ENCODE measurements at places on chromosomes 12 and 14.

GRCh38 chr14:81211844-81212243, 8.9 kb downstream of the GTF2A1 start:
- no peak for DNase-seq

DNA sequence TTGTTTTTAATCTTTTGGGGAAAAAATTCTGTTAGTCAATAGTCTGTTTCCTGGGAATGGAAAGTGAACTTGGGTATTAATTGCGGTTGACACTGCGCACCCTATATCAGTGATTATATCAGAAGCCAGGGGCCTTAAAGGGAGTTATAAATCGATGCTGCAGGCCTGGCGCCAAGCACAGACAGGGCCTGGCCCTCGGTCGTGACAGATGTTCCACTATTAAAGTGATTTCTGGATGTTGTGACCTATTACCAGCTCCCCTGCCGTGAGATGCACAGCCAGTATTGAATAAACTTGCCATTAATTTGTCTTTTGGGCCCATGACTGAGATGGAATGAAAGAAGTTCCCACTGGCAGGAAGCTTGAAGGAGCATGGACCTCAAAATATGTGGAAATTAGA, 45.1 kb upstream of the KITLG start:
- no peak for DNase-seq

DNA sequence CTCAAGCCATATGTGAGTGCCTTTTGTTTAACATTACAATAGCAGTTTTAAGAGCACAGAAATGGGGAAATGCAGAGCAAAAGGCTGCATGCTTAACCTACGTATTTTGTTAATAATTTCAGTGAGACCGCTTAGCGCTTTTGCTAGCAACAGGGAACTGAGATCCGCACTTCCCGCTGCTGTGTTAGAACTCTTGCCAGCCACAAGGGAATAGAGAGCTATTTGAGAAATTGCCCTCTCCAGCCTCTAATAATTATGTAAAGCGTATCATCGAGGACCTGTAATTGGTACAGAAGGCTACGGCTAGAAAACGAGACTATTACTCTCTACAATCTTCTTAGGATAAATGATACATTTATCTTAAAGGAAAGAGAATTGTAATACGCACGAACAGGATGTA, 205.2 kb upstream of the GRIP1 start:
- no peak for DNase-seq

DNA sequence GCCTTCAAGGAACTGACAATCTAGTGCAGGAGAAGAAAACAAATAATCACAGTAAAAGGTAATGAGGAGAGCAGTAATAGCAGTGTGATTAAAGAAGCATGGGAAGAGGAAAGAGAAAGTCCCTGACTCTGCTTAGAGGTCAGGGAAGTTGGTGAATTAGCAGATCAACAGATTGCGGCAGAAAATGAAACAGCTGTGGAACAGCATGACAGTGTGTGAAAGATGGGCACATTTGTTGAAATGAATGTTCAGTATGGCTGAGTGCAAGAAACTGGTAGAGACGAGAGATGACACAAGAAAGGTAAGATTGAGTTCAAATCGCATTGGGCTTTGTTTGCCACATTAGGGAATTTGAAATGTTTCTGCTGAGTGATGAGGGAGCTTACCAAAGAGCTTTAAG, 63.7 kb upstream of the RASSF8 start:
- DNase-seq: no peak

DNA sequence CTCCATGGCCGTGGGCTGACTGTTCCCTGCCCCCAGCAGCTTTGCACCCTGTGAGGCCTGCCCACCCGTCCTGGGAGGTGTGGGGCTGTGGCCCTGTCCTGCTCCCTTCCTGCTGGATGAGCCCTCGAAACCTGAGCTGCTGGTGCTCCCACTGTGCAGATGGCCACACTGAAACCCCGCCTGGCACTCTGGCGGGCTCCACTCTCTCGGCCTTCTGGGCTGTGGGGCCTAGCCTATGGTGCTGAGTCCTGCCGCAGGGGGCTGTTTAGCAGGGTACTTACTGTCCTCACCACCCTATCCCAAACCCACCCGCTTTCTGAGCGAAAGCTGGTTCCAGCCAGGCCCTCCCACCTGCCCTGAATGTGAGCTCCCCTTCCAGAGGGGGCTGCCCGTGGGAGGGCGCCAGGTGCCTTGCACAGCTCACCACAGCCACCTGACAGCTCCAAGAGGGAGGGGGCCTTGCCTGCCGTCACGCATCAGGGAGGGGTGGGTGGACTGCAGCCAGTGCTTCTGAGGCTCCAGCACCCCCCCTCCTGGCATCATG, 7.3 kb downstream of the SLC25A47 start:
- DNase-seq: no peak

DNA sequence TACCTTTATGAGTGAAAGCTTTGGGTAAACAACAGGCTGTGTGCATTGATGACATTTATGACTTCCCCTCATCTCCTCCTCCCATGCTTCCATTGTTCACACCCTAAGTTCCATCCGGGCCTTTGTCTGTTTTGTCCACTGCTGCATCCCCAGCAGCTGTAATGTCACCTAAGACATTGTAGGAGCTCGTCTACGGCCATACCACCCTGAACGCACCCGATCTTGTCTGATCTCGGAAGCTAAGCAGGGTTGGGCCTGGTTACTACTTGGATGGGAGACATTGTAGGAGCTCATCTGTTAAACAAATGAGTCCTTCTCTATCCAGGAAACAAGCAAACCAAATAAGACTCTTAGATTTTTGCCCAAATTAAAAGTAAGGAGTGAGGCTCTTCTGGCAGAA, 40.4 kb upstream of the SYCP3 start:
- no peak for DNase-seq

DNA sequence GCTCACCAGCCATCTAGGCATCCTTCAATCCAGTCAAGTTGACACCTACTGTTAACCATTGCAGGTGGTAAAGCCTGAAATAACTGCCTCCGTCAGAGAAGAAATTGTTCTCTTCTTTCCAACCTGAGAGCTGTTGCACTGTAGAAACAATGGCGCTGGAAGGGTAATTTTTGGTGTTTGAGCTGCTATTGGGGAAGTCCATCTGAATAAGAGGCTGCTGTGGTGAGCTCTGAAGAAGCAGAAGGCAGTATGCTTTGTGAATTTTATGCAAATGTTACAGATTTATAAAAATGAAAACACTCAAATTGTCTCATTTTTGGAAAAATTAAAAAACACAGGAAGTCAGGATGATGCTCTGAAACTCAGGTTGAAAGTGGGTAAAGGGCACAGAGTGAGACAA, 60.2 kb downstream of the SNAPC1 start:
- DNase-seq: no peak

- peak; percentile 78 for DNase-seq
These were observed at the start of gene NR2C1 for GRCh38 chr12:95072900-95073697. Gene NR2C1 (minus strand): TSS chr12:95073618. CDS start chr12:95067384, 6,234 bp downstream.

- no peak for DNase-seq
These were observed 5.0 kb upstream of the CCND2 start for GRCh38 chr12:4268329-4269181.

DNA sequence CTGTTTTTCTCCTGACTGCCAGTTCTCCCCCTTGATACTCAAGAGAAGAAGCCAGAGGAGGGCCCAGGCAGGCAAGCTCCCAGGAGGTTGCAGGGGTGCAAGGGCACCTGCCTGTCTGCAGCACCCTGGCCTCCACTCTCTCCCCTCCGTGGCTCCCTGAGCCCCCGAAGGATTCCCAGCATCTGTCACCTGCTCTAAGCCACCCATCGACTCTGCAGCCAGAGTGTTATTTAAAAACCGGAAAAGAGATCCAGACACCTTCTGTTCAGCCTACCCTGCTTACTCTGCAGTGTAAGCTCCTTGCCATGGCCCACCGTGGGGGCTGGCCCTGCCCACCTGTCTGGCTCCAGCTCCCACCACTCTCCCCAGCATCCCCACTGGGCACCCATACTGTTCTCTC, 121.4 kb downstream of the KSR2 start:
- DNase-seq: no peak

DNA sequence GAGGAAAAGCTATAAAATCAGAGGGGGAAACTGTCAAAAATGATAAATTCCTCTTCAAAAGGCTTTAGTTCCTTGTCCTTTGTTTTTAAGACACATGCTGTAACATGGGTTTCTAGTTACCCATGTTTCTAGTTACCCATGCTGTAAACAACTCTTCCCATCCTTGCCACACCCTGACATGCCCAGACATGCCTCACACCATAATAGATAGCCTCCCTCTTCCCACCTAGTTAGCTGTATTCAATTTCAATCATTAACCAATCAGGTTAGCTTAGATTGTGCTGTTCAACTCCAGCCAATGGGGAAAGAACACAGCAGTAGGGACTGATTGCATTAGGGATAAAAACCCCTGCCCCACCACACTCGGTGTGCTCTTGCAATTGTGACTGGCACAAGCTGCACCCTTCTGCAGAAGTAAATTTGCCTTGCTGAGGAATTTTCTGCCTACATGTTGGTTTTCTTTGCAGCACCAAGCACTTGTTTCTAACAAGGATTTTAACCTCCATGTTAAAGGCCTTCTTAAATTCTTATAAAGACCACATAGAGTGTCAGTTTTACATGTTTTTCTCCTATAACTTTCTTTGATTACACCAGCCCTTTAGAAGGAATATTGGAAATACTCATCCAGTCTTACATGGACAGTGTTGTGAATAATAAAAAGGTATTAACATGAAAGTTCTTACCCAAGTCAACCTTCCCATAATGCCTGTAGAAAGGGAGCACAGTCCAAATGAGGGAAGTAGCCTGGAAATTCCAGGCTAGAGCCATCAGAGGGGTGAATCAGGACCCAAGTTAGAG, 32.5 kb upstream of the LALBA start:
- no peak for DNase-seq

DNA sequence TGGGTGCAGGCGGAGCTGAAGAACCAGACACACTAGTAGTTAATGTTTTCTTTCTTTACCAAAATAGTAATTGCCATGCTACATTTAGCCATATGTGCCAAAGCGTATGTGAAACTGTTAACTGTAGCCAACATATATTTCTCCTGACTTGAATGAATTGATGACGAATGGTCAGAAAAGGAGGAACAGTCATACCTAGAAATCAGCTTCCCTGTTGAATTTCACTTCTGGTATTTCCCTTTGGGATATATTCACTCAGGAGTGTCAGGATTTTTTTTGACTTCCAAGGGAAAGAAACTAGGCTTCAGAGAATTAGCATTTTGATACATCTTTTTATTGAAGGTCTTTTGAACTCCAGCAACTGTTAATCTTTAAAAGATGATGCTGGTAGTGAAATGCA, 87.0 kb downstream of the ERC1 start:
- no peak for DNase-seq

Measured in mesothelial cell of epicardium (in vitro differentiated cells).